T-cell (primary cell): ENCODE measurements at places on chromosomes 2 and 18. TPM values are rescaled to one million over a fixed set of nuclear protein-coding genes. Genes with fewer than 3 reads are reported as not detected.
A peak's percentile ranks its signal among the peaks of the same experiment; 100 is the strongest.

- no peaks in the 10 kb centered on the region for H3K4me1 ChIP-seq
- H3K36me3 ChIP-seq: no peaks in the 10 kb centered on the region
- H3K4me3 ChIP-seq: no peak overlapping the region
- no peaks in the 10 kb centered on the region for H3K27me3 ChIP-seq
Measured at GRCh38 chr2:23675506-23675905, 251.4 kb downstream of the ATAD2B start.

- no peak for DNase-seq
- H3K4me3 ChIP-seq: no peak overlapping the region
- H3K4me1 ChIP-seq: peaks cover 43% of the 10 kb centered on the region
- no peak overlapping the region for H3K27ac ChIP-seq
- H3K36me3 ChIP-seq: peaks cover 5% of the 10 kb centered on the region
Measured at GRCh38 chr2:127796389-127796788, 14.6 kb downstream of the WDR33 start.

- no peak overlapping the region for H3K4me3 ChIP-seq
- H3K27me3 ChIP-seq: no peaks in the 10 kb centered on the region
- H3K36me3 ChIP-seq: no peaks in the 10 kb centered on the region
- H3K27ac ChIP-seq: no peak overlapping the region
- no peaks in the 10 kb centered on the region for H3K4me1 ChIP-seq
Measured at GRCh38 chr2:48572816-48573215, 42.9 kb downstream of the STON1 start.

- H3K36me3 ChIP-seq: peaks cover 3% of the 10 kb centered on the region
- H3K4me1 ChIP-seq: peaks cover 67% of the 10 kb centered on the region
- H3K4me3 ChIP-seq: peak overlapping the region; percentile 38
- no peak for DNase-seq
- H3K27me3 ChIP-seq: no peaks in the 10 kb centered on the region
Measured at GRCh38 chr2:68739595-68740399, 5.2 kb downstream of the ARHGAP25 start.

The LRRTM1 gene
- total RNA-seq: not detected

The SIGLEC15 gene
- not detected for total RNA-seq

The FAM124B gene
- total RNA-seq: 0.20 TPM
